Epithelial cell of prostate (primary cell): ENCODE measurements at places on chromosomes 4 and X.

DNA sequence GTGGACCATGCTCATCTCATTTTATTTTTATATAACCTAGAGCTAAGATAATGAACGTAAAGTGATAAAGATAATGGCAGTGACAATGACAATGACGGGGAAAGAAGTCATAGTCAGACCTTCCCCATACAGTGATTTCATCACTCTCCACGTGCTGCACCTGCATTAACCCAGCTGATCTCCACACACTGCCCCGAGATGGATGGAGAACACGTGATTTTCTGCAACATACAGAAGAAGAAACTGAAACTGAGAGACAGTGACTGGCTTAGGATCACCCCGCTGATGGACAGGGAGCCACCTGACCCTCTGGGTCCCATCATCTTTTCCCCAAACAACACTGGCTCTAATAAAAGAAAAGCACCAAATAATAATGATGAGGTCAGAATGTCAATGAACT lies 22.0 kb downstream of the EVC2 start:
- DNase-seq, result no peak

- DNase-seq, result no peak
Measured at GRCh38 chrX:151227627-151228026, 51.2 kb downstream of the GPR50 start.

GRCh38 chrX:101803451-101803850 lies 128.4 kb downstream of the ZMAT1 start:
- no peak for DNase-seq

DNA sequence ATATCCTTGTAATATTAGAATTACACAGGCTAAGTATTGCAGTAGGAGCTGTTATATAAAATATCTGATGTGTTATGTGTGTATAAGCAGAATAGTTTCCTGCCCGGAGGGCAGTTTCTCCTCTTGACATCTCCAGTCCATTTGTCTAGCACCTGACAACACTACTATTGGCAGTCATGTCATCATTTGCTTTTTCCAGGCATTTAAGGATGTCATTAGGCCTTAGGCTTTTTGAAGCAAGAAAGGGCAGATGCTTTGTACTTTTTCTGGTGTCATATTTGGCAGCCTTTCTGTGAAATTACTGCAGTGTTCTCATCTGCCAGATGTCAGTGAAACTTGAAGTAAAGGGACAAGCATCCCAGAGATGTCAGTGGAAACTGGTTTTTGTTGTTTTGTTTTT lies 2017.6 kb upstream of the IGFBP7 start:
- DNase-seq, result no peak

- DNase-seq, result no peak
Measured at GRCh38 chrX:120763269-120763668, 112.4 kb downstream of the CT47B1 start.

DNA sequence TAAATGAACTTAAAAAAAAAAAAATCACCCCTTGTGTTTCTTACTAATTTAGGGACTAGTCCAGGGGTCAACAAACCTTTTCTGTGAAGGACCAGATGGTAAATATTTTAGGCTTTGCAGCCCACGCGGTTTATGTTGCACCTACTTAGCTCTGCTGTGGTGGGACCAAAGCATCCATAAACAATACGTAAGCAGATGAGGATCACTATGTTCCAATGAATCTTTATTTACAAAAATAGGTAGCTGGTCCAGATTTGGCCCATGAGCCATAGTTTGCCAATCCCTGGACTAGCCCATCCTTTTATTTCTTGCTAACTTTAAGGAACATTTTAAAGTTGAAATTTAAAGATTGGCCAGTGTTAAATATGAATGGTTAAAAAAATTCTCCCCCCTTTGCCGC lies 95.3 kb downstream of the AFF1 start:
- no peak for DNase-seq

GRCh38 chr4:34158878-34159277 lies 2085.4 kb downstream of the ARAP2 start:
- DNase-seq, result peak; percentile 52

DNA sequence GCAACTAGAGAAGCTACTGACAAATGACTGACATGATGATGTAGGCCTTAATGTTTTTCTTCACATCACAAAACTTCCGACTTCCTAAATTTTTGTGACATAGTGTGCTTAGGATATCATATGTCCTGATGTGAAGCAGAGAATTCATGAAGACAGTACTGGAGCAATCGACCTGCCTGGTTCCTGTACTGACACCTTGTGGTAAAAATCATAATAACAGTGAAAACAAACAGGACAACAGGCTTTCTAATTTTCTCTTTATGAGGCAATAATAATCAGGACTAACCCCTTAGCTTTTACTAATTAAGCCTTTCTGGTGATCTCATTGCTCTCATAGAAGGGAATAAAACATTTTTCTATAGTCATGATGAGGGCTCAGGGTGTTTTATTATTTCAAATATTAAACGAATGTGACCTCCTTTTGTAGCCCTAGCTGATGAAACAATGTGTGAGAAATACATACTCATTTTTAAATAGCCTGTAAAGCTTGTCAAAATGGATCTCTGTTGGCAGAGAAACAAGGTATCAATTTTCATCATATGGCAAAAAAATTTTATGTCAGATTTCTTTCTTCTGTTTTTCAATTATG lies 158.4 kb downstream of the TENT5D start:
- DNase-seq, result no peak

DNA sequence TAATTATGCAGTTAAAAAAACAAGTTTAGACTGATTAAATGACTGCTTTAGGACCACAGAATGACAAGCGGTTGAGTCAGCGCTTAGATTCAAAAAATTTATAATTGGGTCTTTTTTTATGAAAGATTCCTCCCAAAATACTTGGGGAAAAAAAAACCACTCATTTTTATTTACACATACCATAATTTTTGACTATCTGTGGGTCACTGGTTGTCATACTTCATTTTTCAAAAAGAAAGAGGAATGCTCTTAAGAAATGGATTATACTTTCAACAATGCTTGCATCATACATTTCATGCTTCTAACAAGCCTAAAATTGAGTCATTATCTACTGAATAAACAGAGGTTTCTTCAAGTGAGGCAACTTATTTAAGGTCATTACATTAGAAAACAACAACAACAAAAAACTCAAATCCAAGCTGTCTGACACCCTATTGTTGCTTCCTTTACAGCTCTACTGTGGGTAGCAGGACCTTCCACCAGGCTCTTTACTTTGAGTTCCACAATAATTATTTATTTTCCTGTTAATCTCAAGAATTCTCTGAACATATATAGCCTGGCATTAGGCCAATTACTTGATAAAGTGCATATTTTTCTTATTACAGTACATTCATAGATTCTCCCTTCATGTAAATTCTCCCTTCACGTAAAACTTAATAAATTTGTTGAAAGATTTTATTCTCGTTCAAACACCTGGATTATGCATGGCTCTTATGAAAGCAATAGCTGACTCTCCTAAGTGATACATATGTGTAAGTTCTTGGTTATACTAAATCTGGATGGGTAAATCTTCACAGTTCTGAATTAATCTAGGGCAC lies 445.5 kb downstream of the PCDH10 start:
- DNase-seq, result peak; percentile 2

DNA sequence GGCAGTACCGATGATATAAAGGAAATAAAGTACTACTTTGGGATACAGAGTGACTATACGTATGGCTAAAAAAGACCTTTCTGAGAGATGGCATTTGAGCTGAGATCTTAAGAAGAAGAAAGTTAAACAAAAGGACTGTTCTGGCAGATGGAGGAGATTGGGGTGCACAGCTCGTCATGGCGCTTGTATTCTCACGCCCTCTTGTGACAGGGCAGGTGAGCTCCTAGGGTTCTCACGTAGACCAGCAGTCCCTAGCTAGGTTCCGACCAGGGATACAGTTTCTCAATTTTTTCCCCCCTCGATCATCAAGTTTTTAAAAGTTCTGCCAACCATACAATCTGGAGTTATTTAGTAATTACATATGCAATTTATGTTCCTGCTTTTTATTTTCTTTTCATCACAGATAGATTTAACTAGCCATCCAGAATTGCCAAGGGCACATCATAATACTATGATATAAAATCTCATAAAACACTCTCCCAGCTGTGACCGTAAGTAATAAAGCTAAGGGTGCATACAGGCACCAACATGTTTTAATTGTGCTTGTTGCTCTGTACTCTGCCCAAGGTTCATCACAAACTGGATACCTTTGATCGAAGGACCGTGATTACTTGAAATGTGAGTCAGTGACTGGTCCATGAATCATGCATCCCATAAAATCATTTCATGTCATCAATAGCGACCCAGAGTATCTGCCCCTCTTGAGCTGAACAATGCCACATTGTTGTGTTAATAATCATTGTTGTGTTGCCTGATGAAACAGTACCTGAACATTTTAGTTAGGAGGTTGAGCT lies 69.4 kb upstream of the ZNF518B start:
- peak; percentile 98 for DNase-seq

DNA sequence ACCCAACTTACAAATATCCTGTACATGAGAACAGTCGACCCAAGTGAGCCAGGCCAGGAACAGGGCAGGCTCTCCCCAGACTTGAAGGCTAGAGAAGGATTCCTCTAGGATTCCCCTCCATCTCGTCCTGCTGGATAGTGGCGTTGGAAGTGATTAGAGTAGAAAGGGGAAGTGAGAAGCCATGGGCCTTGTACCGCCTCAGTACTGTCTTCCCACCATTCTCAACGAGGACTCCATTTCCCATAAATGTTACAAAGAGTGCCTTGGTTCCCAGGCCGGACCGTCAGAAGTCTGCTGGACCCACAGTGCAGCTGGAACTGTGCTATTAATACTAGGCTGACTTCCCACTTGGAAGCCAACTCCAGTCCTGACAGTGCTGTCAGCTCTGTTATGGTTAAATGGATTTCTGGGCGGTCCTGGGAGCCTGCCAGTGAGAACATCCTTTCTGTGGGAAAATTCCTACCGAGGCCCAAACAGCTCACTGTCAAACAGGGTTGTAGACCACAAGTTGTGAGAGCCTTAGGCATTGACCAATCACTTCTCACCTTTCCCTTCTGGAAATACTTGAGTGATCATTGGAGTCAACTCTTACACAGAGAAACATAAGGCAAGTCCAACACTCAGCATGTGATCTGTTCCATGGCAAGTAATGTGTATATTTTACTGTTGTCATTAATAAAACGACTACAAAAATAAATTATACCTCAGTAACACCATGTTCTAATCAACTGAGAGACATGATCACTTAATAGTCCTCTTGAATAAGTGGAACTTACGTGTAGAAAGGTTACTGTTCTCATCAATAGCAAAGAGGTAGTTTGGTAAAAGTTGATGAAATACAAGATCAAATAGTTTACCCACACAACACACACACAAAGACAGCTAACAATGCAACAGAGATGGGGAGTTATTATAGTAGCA lies 58.4 kb downstream of the AMELX start:
- DNase-seq, result no peak

- no peak for DNase-seq
Measured at GRCh38 chr4:110183643-110184042, 14.8 kb downstream of the ELOVL6 start.

DNA sequence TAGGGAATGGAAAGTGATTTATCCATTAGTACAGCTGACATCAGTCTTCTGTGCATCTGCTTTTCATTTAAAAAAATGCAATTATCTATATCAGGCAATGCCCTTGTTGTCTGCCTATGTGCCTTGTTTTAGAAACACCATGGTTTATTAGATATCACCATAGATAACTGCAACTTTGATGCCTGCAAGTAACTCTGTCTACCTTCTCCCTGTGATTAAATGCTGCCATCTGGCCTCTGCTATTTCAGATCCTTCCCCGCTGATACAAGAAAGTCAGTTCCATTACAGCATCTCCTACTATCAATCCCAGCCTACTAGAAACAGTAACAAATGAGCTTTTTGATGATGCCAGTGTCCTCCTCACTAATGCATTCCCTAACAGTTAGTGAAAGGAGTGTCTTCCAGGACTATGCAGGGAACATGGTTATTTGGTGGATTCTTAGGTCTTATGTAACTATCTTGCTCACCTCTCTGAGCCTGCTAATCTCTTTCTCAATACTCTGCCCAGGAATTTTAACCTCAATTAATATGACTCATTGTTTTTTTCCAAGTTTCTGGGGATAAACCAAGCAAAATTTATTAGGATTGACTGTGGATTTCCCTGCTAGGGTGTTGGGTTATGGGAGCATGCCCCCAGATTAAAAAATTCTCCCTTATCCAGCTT lies 444.9 kb downstream of the RAPGEF2 start:
- DNase-seq, result no peak

DNA sequence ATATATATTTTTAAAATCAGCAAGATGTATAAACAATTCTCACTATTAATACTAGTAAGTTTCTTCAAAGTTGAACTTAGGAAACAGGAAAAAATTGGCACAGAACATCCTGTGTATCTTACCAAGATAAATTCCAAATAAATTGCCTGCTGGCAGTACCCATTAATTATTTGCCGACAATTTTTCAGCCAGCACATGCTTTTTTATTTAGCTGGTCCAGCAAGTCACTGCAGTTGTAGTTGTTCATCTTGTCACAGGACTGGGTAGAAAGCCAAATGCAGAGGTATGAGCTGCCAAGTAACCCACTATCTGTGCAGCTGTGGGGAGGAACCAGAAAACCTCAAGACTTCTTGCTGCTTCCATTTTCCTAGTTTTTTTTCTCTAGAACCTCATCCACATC lies 113.4 kb downstream of the PACRGL start:
- DNase-seq, result no peak

GRCh38 chr4:97300561-97300960 lies 842.7 kb downstream of the STPG2 start:
- DNase-seq, result no peak

DNA sequence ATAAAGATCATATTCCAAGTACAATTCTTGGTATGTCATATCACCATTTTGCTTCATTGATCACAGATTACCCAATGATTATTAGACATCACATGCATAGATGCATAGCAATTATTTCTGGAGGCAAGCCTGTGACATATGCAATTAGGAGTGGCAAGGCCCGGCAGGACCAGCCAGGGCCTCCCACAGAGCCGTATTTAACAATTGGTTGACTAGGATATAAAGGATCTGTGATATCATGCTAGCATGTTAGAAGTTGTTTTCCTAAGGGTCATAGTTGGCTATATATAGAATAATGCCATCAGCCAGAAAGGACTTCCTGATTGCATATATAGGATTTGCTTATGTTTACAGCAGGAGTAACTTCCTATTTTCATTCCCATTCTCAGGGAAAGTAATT lies 103.5 kb upstream of the OTUD4 start:
- DNase-seq, result no peak

DNA sequence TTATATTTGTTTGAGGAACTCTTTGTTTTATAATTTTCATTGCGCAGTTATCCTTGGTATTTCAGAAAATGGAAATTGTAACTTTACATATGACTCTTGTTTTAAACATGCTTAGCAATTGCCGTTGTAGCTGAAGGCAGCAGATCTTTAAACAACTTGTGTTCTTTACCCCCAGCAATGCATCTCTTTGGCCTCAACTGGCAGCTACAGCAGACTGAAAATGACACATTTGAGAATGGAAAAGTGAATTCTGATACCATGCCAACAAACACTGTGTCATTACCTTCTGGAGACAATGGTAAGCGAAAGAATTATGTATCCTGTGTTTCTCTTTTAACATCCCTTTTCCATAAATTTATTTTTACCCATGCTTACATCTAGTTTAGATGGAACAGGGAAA lies 263.6 kb downstream of the DCTD start:
- no peak for DNase-seq
